Stimulated activated CD4-positive, alpha-beta T cell treated with anti-CD3 and anti-CD28 coated beads, Interleukin-4, amount 100 ng/mL, for 4 hours (primary cell): ENCODE measurements at places on chromosomes 1 and 21.

GRCh38 chr1:227577500-227577899, 14.1 kb downstream of the ZNF678 start:
- DNase-seq = no peak

GRCh38 chr1:171909711-171910110, 68.4 kb downstream of the DNM3 start:
- DNase-seq = no peak

GRCh38 chr1:198287916-198288315, 131.1 kb downstream of the NEK7 start:
- DNase-seq = no peak

- no peak for DNase-seq
Measured at GRCh38 chr1:9442278-9442846, 96.9 kb upstream of the SLC25A33 start.

DNA sequence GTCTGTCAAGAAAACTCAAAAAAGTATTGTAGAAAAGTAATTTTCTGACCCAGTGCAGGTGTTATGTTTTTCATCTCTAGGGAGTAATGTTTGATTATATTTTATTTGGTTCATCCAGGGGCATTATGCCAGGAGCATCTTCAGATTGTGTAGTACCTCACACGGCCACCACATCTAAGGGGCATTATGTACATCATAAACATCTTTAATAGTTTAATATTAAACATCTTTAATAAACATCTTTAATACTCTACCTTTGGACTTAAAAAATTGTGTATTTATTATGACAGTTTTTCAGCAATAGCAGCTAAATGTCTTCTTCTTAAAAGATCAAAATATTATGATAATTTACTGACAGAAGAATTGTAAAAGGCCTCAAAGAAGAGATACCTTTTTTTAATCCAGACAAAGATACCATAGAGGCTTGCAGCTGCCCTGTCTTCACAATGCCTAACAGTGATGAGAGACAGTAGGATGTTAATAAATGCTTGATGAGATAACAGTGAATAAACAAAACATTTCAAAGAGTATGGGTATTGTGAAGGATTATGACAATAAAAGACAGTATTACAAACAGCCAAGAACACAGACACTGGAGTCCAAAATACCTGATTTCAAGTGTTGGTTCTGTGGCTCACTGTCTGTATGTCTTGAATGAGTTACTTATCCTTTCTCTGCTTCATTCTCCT, 240.9 kb upstream of the ADGRL2 start:
- DNase-seq = no peak

GRCh38 chr1:212565571-212566305, 42.8 kb upstream of the ATF3 start:
- DNase-seq = no peak

DNA sequence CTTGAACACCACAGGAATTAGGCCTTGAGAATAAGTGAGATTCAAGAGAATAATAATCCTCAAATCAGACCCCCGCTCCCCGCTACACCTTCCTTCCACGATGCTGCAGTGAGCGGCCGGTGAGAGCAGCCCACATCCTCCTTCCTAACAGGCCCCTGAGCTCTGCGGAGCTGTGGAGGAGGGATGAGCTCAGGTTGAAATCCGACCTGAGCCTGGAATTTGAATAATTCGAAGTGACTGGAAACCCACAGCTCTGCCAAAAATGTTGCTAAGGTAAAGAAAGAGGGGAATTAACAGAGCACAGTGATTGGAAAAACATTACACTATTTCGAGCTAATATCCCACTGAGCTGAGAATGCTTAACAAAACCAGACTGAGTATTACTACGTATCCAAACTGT, 90.0 kb downstream of the URB2 start:
- DNase-seq = no peak

DNA sequence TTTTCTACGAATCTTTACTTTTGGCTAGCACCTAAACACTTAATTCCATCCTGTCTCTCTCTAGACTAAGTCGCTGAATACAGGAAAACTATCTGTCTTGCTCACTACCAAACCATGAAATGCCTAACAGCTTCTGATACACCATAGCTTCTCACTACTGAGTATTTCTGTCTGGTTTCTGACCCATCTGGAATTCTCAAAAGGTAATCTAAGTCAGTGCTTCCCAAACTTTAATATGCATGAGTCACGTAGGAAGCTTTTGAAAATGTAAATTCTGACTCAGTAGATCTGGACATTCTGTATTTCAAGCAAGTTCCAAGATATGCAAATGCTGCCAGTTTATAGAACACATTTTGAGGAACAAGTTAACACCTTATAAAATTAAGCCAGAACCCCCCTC, 9.2 kb upstream of the OVGP1 start:
- DNase-seq = no peak

GRCh38 chr1:169263059-169263458, 104.5 kb downstream of the NME7 start:
- no peak for DNase-seq
